ENCODE measurements at places on chromosomes 11 and 22.

DNA sequence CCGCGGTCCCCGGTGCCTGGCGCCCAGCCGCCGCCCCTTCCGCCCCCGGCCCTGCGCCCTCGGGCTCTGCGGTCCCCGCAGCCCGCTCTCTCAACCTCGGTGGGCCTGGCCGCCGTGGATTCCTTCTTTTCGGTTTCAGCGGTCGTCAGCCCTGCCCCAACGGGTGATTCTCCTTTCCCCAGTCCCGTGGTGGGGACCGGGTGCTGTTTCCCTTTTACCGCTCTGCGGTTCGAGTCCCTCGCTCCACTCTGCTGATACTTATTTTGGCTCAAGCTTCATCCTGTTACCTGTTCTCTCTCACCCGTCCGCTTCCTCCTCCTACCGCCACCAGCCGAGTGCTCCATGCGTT lies 494 bp downstream of the ZDHHC5 start:
- DNase-seq, result no peak

GRCh38 chr11:2363577-2364370 lies 13.3 kb upstream of the CD81 start:
- DNase-seq, result no peak

GRCh38 chr11:66259956-66260355 lies 8.5 kb upstream of the RAB1B start:
- DNase-seq, result no peak

DNA sequence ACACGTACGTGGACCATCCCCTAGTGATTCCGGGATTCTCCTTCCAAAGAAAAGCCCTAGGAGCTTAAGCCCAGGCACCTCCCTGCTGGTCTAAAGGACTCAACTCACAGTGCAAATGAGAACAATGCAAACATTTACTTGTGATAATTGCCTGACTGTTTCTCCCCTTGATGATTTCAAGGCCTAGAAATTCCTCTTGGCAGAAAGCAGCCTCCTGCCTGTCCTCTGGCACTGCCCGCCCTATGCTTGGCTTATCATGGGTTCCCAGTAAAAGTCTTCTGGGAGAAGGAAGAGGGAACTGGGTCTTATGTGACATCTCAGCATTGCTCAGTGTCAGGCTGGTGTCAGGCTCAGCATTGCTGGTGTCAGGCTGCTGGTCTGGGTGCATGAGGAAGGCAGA lies 351.8 kb downstream of the SHANK2 start:
- no peak for DNase-seq

DNA sequence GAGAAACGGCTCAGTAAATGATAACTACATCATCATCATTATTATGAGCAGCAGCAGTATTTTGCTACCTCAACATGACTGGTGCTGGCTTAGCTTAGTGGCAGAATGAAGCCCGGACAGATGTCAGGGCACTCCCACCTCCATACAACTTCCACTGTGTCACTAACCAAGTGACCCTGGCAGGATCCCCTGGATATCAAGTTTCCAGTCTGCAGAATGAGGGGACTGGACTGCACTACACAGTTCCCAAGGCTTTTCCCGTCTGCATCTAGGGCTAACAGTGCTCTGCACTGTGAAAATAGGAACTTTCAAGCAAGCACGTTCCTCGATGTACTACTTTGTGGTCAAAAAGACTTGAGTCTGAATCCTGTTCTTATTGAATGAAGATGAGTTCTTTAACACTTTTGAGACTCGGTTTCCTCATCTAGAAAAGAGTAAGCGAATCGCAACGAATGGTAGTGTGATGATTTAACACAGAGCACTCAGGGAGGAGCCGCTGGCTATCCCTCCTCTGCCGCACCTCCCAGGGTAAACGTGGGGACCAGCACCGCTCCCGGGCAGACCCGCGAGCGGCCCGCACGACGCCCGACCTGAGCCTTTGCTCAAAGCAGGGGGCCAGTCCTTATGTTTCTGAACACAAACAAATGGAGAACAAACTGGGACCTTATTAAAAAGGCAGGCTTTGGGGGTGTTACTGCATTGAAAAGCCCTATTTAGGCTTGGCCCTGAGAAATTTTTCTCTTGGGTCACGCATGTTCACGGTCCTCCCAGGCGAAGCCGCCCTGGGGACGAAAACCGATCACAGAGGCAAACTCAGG lies 910 bp downstream of the CLTCL1 start:
- DNase-seq, result no peak

DNA sequence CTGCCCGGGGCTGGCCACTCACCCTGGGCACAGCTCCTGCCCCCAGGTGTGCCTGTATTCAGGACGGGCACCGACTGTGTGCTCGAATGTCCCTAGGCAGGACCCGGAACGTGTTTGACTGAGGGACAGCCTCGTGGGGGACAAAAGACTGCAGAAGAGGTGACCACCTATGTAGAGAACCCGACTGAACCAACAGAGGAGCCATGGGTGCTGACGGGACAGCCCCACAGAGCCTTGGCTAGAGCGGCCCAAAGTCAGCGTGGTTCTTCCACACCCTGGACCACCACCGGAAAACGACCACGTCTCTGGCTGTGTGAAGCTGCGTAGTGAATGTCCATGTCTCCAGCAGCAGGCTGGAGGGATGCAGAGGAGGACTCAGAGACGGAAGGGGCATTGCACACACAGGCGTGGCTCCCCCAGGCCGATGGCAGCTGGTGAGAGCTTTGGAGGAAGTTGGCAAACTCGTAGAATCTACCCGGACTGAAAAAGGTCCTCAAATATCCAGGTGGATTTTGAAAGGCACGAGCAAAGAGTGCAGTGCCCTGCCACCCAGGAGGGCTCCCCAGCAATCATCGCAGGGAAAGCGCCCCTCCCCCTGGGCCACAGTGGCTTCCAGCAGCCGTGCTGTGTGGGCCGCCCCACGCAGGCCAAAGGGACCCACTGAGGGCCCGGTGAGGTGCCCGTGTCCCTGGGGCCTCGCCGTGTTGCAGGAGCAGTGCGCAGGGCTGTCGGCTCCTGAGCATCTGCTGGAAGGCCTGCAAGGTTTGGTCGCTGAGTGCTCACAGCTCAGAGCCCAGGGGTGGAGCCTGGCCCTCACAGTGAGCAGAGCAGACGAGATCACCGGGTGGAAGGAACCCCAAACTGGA lies 17.5 kb upstream of the MUC5B start:
- DNase-seq, result no peak

GRCh38 chr22:48498526-48499331 lies 1328.9 kb downstream of the BRD1 start:
- DNase-seq, result no peak

DNA sequence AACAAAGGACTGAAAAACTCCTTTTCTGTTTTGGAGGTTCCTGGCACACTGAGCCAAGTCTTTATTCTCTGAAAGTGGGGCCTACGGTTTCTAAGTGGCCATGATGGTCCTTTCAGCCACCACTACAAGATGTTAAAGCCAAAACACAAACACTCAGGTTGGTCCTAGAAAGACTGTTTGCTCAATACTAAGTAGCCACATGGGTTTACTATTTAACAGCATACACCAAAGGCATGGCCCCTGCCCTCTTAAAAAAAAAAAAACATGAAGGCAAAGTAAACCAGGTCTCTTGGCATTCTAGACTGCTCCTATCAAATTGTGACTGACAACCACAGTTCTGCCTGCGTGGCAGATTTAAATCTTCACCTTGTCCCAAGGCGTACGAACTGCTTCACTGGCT lies 123.6 kb upstream of the BID start:
- DNase-seq, result no peak

DNA sequence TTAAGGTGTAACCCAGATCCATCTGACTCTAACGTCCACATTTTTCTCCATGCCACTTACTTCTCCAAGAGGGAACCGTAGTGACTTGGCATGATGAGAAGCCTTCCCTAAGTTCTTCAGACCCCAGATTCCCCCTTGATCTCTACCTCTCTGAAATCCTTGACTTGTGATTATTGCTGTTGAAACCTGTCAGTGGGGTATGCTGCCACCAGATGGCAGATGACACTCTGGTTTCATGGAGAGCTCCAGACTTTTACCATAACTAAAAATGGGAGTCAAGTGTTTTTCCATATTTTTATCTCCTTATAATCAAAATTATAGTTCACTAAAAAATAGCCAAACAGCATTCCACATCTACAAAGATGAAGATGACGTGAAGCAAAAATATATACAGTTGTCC lies 504.2 kb downstream of the SOX6 start:
- no peak for DNase-seq

GRCh38 chr11:70012134-70012733 lies 65.9 kb upstream of the ANO1 start:
- DNase-seq, result no peak

GRCh38 chr11:44281151-44281550 lies 28.8 kb downstream of the ALX4 start:
- DNase-seq, result no peak

DNA sequence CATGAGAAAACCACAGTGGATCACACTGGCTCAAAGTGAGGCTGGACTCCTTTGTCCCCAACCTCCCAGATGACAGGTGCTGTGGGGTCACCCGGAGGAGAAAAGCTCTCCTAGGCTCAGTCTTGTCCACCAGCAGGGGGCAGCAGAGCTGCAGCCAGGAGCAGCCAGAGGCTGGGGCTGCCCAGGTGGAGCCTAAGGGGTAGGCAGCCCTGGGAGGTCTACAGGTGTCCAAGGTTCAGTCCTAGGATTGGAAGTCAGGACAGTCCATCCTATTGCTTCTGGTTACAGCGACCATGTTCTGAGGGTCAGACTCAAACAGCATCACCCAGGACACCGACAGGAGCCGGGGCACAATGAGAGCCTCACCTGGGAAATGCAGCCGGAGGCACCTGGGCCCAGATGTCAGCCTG lies 77.6 kb upstream of the IGLL5 start:
- peak; percentile 80 for DNase-seq

DNA sequence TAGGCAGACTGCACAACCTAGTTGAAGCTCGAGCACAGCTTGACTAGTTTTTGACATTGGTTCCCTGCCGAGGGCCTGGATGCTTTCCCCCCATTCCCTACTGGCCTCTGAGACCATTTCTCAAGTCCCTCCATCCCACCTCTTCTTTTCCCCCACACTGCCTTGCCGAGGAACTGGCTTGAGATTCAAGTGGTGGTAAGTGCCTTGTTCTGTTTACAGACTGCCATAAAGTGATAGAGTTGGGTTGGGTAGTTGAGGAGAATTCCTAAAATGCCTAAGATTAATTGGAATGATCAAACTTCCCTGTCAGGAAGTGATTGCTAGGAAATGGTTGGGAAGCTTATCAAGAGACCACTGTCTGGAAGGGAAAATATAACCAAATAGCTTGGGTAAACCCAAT lies 16.2 kb downstream of the MRPL16 start:
- DNase-seq, result no peak

DNA sequence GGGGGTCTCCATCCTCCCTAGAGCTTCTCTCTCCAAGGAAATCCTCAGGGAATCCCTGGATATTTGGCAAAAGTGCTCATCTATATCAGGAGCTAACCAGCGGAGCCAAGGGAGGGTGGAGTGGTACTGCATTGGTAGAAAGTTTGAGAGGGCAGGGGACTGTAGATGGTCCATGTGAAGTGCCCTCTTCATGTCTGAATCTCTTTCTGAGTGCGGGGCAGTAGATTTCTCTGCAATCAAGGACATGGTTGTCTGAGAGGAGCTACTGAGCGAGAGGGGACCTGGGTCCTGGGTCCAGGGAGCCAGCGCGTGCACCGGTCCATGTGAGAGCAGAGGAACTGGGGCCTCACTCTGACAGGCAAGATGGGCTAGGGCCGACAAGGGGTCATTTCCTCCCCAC lies 701 bp downstream of the DIXDC1 start:
- DNase-seq, result no peak

DNA sequence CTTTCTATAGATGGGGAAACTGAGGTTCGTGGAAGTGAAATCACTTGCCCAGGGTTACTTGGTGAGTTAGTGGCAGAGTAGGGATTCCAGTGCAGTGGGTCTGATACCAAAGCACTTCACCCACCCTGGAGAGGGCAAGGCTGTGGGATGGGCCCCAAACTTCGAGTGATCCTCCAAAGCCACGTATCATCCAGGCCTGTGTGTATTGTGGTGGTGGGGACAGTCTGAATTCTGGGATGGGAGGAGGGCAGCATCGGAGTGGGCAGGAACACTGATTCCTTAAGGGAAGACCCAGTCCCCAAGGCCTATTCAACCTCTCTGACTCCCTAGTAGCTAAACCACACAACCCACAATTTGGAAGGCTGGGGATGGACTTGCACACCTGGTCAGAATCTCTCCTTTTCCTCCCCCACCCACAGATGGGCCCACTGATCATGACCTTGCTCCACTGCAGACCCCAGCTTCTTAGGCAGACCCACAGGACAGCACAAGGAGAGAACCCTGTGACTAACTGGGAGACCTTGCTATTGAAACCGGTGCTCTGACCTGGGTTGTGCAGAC lies 11.5 kb downstream of the TMPRSS13 start:
- no peak for DNase-seq

GRCh38 chr11:42161886-42162285 lies 702.4 kb upstream of the LRRC4C start:
- no peak for DNase-seq

- peak; percentile 64 for DNase-seq
Measured at GRCh38 chr22:33049119-33049729, 9.0 kb downstream of the SYN3 start.

DNA sequence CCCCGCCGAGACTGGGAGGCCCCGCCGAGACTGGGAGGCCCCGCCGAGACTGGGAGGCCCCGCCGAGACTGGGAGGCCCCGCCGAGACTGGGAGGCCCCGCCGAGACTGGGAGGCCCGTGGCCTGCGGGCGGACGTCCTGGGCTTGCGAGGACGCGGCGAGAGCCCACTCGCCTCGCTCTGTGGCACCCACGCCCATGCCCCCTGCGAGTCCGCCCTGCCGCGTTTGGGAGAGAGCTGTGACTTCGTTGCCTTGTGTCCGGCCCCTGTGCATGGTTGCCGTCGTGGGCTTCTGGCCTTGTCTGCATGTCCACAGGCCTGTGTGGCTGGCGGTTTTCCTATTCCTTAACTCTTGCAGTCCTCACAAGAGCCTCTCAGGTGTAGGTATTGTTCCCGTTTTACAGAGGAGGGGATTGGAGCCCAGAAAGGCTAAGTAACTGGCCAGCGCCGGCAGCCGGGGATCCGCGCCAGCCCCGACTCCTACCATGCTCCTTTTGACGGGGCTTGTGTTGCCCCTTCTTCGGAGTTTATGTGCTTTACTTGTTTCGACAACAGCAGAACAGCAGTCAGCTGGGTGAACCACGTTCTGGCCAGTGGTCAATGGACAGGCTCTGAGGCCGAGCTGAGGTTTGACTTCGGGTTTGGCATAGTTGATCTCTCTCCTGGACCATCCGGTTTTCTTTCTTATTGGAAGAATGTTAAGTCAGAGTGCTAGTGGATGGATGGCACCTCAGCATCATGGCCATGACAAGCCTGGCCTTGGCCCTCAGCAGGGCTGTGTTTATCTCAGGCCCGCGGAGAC lies 741 bp downstream of the PHRF1 start:
- DNase-seq, result no peak

GRCh38 chr11:72535194-72535547 lies 100.8 kb upstream of the CLPB start:
- DNase-seq, result no peak

GRCh38 chr11:33867996-33868646 lies 23.8 kb downstream of the LMO2 start:
- DNase-seq, result no peak
